ENCODE measurements at places on chromosomes 2 and 18. TPM values are rescaled to one million over a fixed set of nuclear protein-coding genes. Genes with fewer than 3 reads are reported as not detected.

DNA sequence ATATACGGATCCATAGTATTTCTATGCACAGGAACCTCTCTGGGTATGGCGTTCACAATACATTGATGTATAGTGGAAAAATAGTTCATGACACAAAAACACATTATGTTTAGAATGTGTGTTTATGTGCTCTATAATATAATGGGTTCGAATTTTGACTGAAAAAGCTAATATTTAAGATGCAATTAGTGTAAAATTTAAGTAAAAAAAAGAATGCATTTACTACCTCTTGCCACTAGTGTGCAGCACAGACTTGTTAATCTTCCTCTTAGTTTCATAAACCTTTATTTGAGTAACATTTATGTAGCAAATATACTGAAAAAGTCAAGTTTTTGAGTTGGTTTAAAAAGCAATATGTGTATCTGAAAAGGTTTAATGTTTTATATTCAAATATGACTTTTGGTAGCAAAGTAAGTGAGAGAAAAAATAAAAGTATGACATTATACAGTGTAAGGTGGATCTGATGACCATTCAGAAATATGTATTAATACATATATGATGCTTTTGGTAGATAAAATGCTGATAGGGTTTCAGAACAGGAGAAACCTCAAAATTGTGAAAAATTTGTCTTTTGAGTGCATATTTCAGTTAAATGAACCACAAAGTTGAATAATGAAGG, 49.4 kb downstream of the CCDC102B start:
- DNase-seq = no peak

The REG3G gene
- total RNA-seq = not detected

The NT5DC4 gene
- total RNA-seq = not detected

DNA sequence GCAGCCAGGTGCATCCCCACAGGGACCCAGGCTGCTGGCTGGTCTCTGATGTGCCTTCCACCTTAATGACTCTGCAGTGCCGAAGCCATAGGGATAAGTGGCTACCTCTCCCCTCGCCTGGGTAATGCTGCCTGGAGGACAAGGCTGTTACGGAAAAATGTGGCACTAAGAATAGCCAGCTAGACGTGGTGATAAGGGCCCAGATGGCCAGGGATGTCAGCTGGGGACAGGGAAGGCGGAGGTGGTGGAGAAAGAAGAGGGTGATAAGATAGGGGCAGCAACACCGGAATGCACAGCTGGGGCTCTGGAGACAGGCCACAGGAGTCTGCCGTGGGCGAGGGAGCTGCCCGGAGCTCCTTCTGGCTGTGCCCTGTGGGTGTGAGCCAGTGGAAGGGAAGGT, 170.6 kb downstream of the FHOD3 start:
- no peak for DNase-seq

The AKAIN1 gene
- not detected for total RNA-seq

The NR4A2 gene
- total RNA-seq = 0.58 TPM

The LINC00305 gene
- total RNA-seq = 2.6 TPM

The GALNT14 gene
- total RNA-seq = 10.4 TPM

- DNase-seq = no peak
Measured at GRCh38 chr2:100859902-100860301, 40.0 kb downstream of the NPAS2 start.

The AQP12B gene
- total RNA-seq = not detected
